ENCODE measurements at places on chromosomes 13 and 19.

DNA sequence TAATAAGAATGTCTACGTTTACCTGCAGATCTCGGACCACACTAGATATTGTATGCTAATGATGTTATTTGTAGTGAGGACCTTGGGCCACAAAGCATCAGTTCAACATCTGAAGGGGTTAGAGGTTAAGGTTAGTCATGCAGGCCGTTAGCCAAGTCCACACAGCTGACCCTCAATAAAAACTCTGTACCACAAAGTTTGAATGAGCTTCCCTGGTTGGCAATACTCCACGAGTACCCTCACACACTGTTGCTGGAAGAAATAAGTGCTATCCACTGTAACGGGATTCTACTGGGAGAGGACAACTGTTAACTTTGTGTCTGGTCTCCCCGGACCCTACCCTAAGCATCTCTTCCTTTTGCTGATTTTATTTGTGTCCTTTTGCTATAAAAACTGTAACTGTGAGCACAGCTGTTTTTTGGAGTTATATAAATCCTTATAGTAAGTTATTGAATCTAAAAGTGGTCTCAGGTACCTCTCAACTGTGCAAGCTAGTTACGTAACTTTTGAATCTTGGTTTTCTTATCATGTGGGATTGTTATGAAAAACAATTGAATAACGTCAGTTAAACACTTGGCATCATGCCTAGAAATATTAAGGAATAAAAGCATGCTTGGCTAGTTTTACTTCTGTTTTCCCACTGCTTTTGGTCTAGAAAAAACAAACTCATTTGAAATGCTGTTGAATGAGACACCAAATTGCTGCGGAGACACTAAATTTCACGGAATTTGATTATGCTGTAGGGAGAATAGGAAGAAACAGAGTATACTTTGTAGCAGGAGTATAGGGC lies 181.5 kb downstream of the DNAJC3 start:
- H3K27me3 ChIP-seq: no peaks in the 10 kb centered on the region
- no peaks in the 10 kb centered on the region for H3K4me1 ChIP-seq
- DNase-seq: no peak

DNA sequence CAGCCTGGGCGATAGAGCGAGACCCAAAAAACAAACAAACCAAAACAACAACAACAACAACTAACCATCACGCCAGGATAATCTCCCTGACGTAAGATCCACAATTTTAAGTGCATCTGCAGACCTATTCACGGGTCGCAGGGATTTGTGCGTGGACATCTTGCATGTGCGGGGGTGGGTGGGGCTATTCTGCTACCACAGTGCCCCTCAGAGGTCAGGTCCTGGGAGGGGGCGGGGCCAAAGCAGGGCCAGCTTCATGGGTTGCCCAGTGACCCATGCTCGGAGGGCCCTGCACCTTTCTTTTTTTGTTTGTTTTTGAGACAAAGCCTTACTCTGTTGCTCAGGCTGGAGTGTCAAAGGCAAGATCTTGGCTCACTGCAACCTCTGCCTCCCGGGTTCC lies 2.6 kb upstream of the CDC42EP5 start:
- DNase-seq: no peak
- no peak overlapping the region for H3K27ac ChIP-seq
- no peak overlapping the region for H3K4me3 ChIP-seq
- peaks cover 5% of the 10 kb centered on the region for H3K4me1 ChIP-seq
- H3K27me3 ChIP-seq: no peaks in the 10 kb centered on the region

- peaks cover 37% of the 10 kb centered on the region for H3K4me1 ChIP-seq
- H3K36me3 ChIP-seq: no peaks in the 10 kb centered on the region
- H3K27ac ChIP-seq: peak overlapping the region; percentile 98
Measured at GRCh38 chr19:38665950-38666662, 18.7 kb downstream of the ACTN4 start.

DNA sequence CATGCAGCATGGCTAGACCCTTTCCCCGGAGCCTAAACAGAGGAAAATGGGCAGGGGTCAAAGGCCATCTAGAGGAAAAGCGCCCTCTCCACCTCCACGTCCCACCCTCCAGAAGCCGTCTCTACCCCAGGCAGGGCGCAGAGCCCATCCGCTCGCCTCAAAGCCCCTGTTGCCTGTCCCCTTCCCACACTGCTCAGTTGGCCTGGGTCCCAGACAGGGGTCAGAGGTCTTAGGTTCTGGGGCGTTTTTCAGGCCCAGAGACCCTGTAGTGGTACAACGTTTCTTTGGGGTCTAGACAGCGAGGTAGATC lies 285 bp downstream of the TMEM143 start:
- H3K27ac ChIP-seq: peak overlapping the region; percentile 95
- H3K36me3 ChIP-seq: no peaks in the 10 kb centered on the region
- H3K27me3 ChIP-seq: no peaks in the 10 kb centered on the region
- H3K4me1 ChIP-seq: no peaks in the 10 kb centered on the region

DNA sequence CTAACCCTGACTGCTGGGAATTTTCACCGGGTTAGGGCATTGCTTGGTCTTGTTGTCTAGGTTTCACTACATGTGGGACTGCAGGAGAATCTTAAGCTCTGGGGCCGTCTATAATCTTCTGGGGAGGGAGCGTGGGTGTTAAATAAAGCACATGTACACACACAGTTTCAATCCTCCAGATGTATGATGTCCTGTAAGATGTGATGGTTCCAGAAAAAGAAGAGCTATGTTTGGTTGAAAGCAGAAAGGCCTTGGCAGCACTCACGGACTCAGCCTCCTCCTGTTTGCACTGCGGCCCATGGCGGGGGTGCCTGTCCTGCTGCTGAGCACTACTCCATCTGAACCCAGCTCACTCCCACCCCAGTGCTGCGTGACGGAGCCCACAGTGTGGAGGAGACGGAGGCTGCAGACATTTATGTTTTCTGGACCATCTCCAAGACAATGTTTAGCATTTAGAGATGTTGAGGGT lies 343.5 kb downstream of the TEX29 start:
- no peaks in the 10 kb centered on the region for H3K36me3 ChIP-seq
- no peak overlapping the region for H3K27ac ChIP-seq
- DNase-seq: no peak
- H3K4me1 ChIP-seq: no peaks in the 10 kb centered on the region
- no peaks in the 10 kb centered on the region for H3K27me3 ChIP-seq
- H3K4me3 ChIP-seq: no peak overlapping the region

Measured in breast epithelium (tissue), 4 donors.